ENCODE measurements at places on chromosomes 5 and 9. TPM values are rescaled to one million over a fixed set of nuclear protein-coding genes. Genes with fewer than 3 reads are reported as not detected.

SPINK13 gene
- not detected for total RNA-seq

GDF9 gene
- total RNA-seq, result 0.79 TPM

COL23A1 gene
- total RNA-seq, result 0.14 TPM

C9 gene
- not detected for total RNA-seq

CDC23 gene
- 10.6 TPM for total RNA-seq

DMRTA1 gene
- total RNA-seq, result 2.4 TPM

ZBED3 gene
- 56.1 TPM for total RNA-seq

SLC34A1 gene
- total RNA-seq, result not detected

HK3 gene
- 6.0 TPM for total RNA-seq

DNA sequence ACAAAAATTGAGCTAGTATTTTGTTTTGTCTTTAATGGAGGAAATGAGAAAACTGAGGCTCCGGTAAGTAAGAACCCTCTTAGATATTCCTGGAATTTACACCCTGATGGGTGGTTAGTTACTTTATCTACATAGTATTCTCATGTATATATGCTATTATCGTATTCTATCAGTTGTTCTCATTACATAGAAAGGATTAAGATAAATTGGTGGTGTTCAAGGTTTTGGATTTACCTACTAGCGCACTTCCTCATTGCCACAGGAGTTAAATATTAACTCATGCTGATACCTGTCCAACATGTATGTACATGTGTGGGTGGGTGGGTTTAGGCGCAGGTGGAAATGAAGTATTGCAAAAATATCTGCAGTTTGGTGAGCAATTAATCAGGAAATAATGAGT lies 61.1 kb upstream of the IFNE start:
- DNase-seq, result no peak

- no peak for DNase-seq
These were observed 130.0 kb upstream of the MAP1B start for GRCh38 chr5:71977311-71977710.

- no peak for DNase-seq
These were observed 541 bp upstream of the TBCA start for GRCh38 chr5:77776554-77777206.

- DNase-seq, result no peak
These were observed 101.9 kb upstream of the PARP8 start for GRCh38 chr5:50564558-50564957.

GRCh38 chr9:87869082-87869481 lies 13.6 kb upstream of the SPATA31E1 start:
- no peak for DNase-seq

- no peak for DNase-seq
These were observed 359.3 kb downstream of the HTR1A start for GRCh38 chr5:63602971-63603370.

GRCh38 chr5:71932655-71933338 lies 174.5 kb upstream of the MAP1B start:
- peak; percentile 60 for DNase-seq

- DNase-seq, result no peak
These were observed 31.6 kb upstream of the ZNF618 start for GRCh38 chr9:113844466-113844865.

DNA sequence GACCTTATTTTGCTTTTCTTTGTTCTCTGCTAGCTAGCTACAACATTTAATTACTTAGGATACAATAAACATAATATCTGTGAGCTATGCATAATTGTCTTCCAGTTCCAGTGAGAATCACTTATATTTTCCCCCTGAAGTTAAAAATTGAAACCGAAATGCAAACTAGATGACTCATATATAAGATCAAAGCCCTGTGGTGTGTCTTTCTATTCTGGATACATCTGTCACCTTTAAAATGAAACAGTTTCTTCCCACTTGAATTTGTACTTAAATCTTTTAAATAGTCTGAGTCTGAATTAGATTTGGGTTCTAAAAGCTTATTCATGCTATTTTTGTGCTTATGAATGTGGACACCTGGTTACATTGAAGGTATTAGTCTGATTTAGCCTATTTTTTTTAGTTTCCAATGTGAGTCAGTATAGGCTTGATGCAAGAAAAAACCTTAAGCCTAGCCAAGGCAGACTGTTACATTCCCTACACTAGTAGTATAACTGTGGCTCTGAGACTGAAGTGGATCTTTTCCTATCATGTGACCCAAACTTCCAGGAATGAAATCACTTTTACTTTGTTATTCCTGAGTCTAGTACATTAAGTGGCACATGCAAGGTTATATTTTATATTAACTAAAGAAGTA lies 703.5 kb upstream of the RGMB start:
- DNase-seq, result no peak

DNA sequence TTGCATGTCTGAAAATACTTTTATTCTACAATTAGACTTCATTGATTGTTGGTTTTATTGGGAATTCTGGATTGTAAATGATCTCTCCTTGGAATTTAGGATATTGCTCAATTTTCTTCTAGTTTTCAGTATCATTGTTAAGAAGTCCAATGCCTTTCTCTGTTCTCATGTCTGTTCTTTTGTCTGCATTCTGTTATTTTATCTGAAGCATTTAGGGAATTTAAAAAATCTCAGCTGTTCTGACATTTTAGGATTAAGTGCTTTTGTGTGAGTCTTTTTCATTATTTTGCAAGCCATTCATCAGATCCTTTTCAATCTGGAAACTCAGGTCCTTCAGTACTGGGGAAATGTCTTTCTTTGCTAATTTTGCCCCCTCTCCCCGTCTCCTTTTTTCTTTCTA lies 4.4 kb upstream of the FER start:
- DNase-seq, result no peak

- no peak for DNase-seq
These were observed 577.4 kb downstream of the ACTL7B start for GRCh38 chr9:108278341-108278740.

- DNase-seq, result peak; percentile 75
These were observed 633 bp upstream of the PPP1R26 start for GRCh38 chr9:135478829-135479468.

- DNase-seq, result no peak
These were observed 599.9 kb downstream of the RAB3C start for GRCh38 chr5:59182760-59183159.

- DNase-seq, result no peak
These were observed 65.2 kb downstream of the NSD1 start for GRCh38 chr5:177198738-177199137.

- peak; percentile 54 for DNase-seq
These were observed 50.8 kb downstream of the ALDH7A1 start for GRCh38 chr5:126544087-126544740.

DNA sequence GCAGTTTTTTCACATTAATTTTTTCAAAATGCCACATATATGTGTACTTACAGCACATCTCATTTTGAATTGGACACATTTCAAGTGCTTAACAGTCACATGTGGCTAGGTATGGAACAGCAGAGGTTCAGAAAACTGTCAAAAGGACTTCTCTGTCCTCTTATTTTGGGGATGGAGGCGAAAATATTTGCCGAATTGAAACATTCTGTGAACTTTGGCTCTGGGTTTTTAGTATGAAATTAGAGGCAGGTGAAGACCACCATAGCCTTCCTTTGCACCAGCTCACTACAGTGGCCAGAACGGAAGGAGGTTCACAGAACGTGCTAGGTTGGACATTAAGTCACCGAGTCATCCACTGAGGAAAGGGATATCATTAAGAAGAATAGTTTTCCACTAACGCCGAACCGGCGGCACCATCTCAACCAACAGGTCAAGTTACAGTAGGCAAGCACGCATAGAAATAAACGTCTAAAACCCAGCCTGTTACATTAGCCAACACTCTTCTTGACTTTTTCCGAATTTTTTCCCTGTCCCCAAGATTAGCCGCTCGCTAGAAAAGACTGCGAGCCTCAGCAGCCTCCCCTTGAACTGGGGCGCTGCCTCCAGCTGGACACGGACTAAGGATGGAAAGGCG lies 1.8 kb upstream of the TLE4 start:
- DNase-seq, result no peak

DNA sequence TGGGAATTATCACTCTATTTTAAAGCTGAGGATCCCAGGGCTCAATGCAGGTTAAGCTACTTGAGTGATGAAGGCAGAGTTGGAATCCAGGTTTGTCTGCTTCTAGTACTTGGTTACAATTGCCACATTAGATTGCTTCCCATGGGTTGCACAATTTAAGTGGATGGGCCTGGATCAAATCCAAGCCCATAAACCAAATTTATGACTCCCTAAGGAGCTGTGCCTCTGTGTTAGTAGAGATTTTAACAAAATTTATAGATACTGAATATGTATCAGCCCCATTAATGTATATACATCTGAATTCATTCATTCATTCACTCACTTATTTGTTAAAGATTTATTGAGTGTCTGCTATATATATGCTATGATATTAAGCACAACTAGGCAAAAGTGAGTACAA lies 332.3 kb upstream of the KLF9 start:
- DNase-seq, result no peak

GRCh38 chr5:50328193-50328729 lies 112.8 kb downstream of the EMB start:
- DNase-seq, result no peak

- no peak for DNase-seq
These were observed 31.3 kb upstream of the MATR3 start for GRCh38 chr5:139262059-139262741.

DNA sequence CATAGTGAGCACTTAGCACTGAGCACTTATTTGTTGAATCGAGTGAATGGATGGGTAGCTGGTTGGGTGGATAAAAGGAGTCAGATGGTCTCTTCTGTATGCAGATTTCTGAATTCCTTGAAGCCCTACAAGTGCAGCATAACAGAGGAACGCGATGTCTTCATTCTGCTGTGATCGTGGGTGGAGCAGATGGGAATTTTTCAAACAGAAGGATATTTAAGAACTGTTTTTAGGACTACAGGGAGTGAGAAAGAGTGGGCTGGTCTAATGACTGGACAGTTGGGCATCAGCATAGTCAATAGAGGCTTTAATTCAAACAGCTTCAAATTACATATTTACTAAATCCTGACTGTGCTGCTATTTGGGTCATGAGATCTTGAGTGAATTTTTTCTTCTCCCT lies 253.2 kb downstream of the CEMIP2 start:
- DNase-seq, result no peak

DNA sequence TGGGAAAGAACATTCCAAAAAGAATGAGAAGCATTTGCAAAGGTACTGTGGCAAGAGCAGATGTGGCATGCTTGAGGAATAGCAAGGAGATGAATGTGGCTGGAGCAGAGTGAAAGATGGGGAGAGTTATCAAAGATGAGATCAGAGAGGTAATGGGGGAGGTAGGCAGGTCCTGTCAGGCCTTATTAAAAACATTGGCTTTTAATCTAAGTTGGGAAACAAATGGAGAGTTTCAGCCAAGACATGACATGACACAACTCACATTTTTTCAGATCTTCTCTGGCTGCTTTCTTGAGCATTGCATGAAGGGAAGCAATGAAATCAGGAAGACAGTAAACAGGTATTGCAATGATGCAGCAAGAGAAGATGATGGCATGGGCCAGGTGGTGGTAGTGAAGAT lies 120.3 kb downstream of the MUSK start:
- DNase-seq, result no peak

GRCh38 chr5:128412145-128412930 lies 125.7 kb downstream of the FBN2 start:
- no peak for DNase-seq
